ENCODE measurements at places on chromosomes 1 and 21.

GRCh38 chr1:200753650-200754198 is 15.0 kb downstream of the CAMSAP2 start:
- no peak for DNase-seq

DNA sequence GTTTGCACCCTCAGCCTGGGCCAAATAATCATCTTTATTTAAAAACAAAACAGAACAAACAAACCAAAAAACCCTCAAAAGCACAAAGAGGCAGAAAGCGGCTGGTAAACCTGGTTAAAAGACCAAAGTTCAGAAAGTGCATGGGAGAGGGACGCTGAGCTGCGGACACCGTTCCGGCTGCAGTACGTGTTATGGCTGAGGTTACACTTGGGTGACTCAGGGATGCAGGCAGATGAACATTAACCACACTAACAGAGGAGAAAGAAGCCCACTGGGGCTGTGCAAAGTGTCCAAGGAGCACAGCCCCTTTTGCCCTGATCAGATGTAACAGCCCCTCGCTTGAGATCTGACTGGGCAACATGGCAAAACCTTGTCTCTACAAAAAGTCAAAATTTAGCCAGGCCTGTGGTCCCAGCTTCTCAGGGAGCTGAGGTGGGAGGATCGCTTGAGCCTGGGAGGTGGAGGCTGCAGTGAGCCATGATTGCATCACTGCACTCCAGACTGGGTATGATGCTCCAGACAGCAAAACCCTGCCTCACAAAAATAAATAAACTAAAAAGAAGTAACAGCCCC is 28.3 kb downstream of the GPR157 start:
- DNase-seq = no peak

DNA sequence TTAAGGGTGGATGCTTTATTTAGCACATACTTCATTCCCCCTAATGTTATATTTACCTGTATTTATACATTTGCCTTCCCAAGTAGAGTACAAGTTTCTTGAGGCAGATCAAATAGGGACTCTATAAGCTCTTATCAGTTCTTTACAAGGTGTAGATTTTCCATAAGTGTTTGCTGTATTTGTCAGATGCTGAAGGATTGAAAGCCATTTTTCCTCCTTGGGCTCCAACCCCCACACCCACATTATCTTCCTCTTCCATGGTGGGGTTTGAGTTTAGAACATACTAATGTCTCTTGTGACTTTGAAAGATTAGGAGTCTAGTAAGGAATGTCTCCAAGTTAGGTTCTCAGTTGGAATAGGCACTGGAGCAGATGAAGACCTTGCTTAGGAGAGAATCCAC is 2.4 kb upstream of the CHI3L2 start:
- no peak for DNase-seq

- no peak for DNase-seq
Measured at GRCh38 chr1:83499998-83500397, 498.9 kb downstream of the TTLL7 start.

- no peak for DNase-seq
Measured at GRCh38 chr21:42621166-42621818, 32.1 kb upstream of the PDE9A start.

DNA sequence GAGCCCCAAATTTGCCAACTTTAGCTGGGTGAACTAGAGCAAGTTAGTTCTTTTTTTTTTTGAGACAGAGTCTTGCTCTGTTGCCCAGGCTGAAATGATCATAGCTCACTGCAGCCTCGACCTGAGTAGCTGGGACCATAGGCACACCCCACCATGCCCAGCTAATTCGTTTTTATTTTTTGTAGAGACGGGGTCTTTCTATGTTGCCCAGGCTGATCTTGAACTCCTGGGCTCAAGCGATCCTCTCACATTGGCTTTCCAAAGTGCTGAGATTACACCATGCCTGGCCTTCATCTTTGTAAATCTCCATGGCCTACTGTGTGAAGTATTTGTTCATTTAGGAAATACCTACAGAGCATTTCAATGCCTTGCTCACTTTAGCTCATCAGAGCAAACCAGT is 105.6 kb upstream of the SLC44A3 start:
- no peak for DNase-seq

GRCh38 chr1:204003536-204003935 is 69.4 kb upstream of the SOX13 start:
- no peak for DNase-seq

DNA sequence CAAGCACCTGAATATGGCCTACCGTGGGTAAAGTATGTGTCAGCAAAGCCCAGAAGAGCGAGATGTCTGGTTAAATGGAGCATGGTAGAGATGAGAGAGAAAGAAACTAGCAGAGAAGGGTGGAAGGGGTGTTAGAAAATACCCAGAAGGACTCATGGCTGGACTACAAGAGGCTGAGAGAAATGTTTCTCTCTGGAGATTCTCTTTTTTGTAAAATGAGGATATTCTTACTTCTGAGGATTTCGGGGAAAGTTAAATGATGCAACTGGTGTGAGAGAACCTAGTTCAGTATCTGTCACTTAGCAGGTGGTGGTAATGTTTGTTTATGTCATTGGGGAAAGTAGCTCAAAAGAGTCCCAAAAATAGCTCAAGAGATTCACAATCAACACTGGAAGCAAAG is 7.2 kb upstream of the EPS15 start:
- no peak for DNase-seq

- DNase-seq = no peak
Measured at GRCh38 chr21:31191553-31191952, 152.5 kb downstream of the TIAM1 start.

DNA sequence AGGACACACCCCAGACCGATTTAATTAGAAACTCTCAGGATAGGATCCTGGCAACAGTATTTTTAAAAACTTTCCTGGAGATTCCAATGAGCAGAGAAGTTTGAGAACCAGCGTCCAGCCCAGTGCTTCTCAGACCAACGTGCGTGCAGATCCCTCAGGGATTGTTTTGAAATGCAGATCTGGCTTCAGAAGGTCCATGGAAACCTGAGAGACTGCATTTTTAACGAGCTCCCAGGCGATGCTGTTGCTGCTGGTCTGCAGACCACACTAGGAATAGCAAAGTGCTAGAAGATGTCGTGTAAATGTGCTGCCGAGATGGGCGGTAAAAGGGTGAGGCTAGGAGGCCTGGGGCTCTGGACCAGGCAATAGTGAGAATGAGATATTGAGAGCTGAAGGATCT is 18.4 kb upstream of the CASQ1 start:
- no peak for DNase-seq

DNA sequence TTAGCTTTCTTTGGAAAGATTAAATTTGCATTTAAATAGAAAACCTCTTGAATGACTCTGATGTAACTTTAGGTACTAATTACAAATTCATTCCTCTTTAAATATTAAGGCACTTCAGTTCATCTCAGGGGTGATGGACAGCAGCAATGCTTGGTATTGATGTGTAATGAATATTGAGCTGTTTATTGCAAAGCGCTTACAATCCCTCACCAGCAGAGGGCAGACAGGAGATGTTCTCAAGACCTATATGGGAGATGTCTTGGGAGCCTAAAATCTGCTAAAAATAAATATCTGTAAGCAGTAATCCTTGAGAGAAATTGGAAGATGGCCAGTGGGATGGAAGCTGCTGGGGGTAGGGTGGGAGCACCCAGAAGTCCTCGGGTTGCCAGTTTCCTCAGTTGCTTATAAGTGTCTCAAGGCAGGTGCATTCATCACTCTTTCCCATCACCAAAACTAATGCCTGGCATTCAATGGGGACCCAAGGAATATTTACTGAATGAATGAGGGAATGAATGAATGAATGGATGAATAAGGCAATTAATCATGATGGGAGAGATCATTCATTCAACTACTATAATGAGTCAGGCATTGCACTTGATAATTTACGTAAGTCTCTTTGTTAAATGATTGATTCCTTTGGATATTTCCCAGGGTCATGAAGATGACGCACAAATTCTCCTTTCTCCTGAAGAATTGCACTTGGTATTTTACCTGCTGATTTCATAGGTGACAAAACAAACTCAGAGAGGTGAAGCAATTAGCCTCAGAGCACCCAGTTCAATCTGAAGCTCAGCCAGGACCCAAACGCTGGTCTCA is 2.3 kb downstream of the KLHDC8A start:
- no peak for DNase-seq

DNA sequence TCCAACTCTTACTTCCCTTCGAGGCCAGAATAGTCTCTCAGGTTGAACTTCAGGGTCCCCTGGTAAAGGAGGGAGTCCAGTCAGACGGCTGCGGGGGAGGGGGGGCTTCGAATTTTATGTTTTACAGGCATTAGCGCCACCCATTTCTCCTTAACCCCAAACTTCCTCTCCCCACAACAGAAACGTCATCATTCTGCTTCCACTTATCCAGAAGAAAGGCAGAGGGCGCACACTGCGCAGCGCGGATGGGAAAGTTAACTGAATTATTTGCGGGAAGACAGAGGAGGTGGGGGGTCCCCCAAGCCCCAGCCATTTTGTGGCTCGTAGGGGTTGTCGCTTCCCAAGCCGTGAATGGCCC is 529 bp upstream of the PRMT2 start:
- peak; percentile 32 for DNase-seq

DNA sequence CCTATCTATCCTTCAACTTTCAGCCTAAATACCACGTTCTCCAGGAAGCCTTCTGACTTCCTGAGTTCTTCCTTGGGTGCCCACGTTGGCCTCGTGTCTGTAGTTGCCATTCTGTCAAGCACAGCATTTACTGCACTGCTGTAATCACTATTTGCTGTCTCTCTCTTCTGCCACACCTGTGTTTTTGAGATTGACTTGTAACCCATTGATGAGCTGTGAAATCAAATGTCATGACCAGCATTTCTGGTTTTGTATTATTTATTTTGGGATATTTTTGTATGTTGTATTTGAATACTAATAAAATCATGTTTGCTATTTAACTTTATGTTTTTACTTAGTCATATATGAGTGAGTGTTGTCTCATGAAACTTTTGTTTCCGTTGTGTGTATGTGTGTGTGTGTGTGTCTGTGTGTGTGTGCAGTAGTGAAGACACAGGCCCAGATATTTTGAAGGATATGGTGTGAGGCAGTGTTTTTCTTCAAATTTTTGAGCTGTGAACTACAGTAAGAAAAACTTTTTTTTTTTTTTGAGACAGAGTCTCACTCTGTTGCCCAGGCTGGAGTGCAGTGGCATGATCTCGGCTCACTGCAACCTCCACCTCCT is 126.2 kb upstream of the SERBP1 start:
- DNase-seq = no peak
